ENCODE measurements at places on chromosomes 12 and 14. TPM values are rescaled to one million over a fixed set of nuclear protein-coding genes. Genes with fewer than 3 reads are reported as not detected.

The CD69 gene
- not detected for total RNA-seq

The RBM25 gene
- 45.0 TPM for total RNA-seq

The KRT74 gene
- total RNA-seq: not detected

The SDR9C7 gene
- total RNA-seq: not detected

The HOXC6 gene
- total RNA-seq: 4.7 TPM

The KCNK13 gene
- 6.1 TPM for total RNA-seq

The HAL gene
- total RNA-seq: 0.09 TPM

The DIO3 gene
- total RNA-seq: not detected

The RND1 gene
- total RNA-seq: 0.59 TPM

The SERPINA5 gene
- total RNA-seq: not detected

The FAM222A gene
- total RNA-seq: 0.30 TPM

The MMP17 gene
- total RNA-seq: 18.4 TPM

The ZNF385A gene
- 2.6 TPM for total RNA-seq

The FAM186B gene
- total RNA-seq: 0.09 TPM

The PRB2 gene
- not detected for total RNA-seq

The LYZ gene
- total RNA-seq: not detected

The RNASE7 gene
- not detected for total RNA-seq

The PDZRN4 gene
- total RNA-seq: under 0.01 TPM

The PPFIA2 gene
- not detected for total RNA-seq

The AKAP3 gene
- total RNA-seq: 0.30 TPM

The LMNTD1 gene
- 0.51 TPM for total RNA-seq
